ENCODE measurements at places on chromosomes 2 and 18.

GRCh38 chr2:190343089-190343535 is 277 bp upstream of the INPP1 start:
- no peak for DNase-seq

- no peak for DNase-seq
Measured at GRCh38 chr2:142670362-142670761, 207.1 kb upstream of the KYNU start.

GRCh38 chr2:98828793-98829371 is 98.0 kb upstream of the MGAT4A start:
- DNase-seq, result no peak

DNA sequence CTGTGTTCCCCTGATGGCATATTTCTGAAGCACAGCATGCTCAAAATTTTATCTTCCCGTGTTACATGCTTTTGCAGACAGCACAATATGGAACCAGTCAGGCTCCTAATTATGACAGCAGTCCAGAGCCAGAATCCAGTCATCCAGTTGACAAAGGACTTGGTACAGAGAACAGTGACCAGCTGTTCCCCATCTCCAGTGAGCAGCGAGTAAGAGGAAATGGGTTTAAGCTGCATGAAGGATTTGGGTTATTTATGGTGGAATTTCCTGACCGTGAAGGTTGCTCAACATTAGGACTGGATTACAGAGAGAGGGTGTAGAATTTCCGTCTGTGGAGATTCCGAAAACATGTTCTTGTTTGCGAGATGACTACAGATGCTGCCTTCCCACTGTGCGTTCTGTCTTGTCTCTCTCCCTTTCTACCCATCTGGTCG is 24.4 kb downstream of the SGPP2 start:
- DNase-seq, result peak; percentile 47

DNA sequence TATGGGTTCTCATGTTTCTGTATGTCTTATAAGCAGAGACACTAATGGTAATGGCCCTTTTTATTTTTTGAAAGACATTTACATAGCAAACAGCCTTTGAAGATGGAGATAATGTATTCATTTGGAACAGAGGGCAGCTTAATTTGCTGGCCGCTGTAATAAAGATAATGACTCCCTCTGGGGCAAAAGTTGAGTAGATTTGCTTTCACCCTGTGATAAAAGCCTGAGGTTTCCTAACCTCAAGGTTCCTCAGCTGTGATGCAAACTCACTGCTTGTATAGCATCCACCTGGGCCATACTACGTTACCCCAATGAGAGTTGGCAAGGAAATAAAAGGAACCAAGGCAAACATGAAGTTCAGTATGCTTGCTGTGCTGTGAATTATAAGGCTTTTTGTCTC is 54.8 kb downstream of the TEX51 start:
- DNase-seq, result no peak

DNA sequence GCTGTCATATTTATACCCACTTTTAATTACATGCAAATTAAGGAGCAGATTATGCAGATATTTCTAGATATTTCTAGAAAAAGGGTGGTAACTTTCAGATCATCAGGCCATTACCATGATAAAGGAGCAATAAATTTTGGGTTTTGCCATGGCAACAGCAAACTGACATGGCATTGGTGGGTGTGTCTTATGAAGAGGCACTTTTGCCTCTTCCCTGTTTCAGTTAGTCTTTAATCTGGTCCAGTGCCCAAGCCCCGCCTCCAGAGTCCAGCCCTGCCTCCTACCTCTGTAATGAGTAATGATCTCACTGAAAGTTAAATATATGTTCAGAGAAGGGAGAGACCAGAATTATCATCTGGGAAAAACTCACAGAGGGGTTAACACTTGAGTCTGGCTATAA is 124.8 kb downstream of the SCG2 start:
- DNase-seq, result no peak

DNA sequence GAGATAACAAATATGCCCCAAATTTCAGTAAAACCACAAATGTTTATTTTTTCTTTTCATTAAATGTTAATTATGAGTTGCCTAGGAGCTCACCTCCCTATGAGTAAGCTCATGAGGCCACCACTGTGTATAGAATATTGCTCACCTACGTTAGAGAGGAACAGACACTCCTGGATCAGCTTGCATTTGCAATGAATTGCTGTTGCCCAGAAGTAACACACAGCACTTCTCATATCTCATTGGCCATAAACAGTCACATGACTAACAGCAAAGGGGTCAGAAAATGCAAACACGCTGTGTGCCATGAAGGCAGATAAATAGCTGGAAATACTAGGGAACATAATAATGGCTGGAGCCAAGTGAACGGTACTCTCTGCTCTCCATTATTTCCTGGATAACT is 89.0 kb upstream of the GALNT5 start:
- DNase-seq, result no peak

GRCh38 chr2:36572719-36573059 is 25.3 kb downstream of the FEZ2 start:
- no peak for DNase-seq

GRCh38 chr2:108384662-108385393 is 7.1 kb downstream of the SULT1C4 start:
- DNase-seq, result no peak

- DNase-seq, result peak; percentile 61
Measured at GRCh38 chr2:228658998-228659397, 477.5 kb upstream of the SPHKAP start.

- no peak for DNase-seq
Measured at GRCh38 chr2:217746808-217747207, 256.0 kb downstream of the TNS1 start.
